ENCODE measurements at places on chromosomes 5 and 9.
A peak's percentile ranks its signal among the peaks of the same experiment; 100 is the strongest.

GRCh38 chr9:23662320-23662719 lies 163.7 kb downstream of the ELAVL2 start:
- no peak for DNase-seq
- no peak overlapping the region for H3K4me3 ChIP-seq
- no peaks in the 10 kb centered on the region for H3K4me1 ChIP-seq

DNA sequence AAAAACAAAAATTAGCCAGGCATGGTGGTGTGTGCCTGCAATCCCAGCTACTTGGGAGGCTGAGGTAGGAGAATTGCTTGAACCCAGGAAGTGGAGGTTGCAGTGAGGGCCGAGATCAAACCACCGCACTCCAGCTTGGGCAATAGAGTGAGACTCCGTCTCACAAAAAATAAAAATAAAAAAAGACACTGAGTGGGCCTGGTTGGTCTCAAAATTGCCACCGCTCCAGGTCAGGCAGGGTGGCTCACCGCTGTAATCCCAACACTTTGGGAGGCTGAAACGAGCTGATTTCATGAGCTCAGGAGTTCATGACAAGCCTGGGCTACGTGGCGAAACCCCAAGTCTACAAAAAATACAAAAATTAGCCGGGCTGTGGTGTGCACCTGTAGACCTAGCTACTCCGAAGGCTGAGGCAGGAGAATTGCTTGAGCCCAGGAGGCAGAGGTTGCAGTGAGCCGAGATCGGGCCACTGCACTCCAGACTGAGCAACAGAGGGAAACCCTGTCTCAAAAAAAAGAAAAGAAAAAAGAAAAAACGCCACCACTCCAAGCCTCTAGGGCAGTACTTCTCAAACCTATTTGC lies 1.8 kb downstream of the STK10 start:
- H3K36me3 ChIP-seq: no peaks in the 10 kb centered on the region
- H3K4me1 ChIP-seq: peaks cover 57% of the 10 kb centered on the region
- peak overlapping the region; percentile 99 for H3K4me3 ChIP-seq
- H3K27me3 ChIP-seq: no peaks in the 10 kb centered on the region

GRCh38 chr9:17795744-17796143 lies 216.9 kb downstream of the SH3GL2 start:
- DNase-seq: no peak
- no peak overlapping the region for H3K4me3 ChIP-seq
- no peaks in the 10 kb centered on the region for H3K27me3 ChIP-seq

GRCh38 chr5:62077387-62077786 lies 228.6 kb upstream of the KIF2A start:
- H3K27ac ChIP-seq: no peak overlapping the region
- no peaks in the 10 kb centered on the region for H3K27me3 ChIP-seq
- H3K36me3 ChIP-seq: no peaks in the 10 kb centered on the region
- no peak for DNase-seq

- no peak for DNase-seq
- H3K36me3 ChIP-seq: peaks cover 23% of the 10 kb centered on the region
- no peak overlapping the region for H3K27ac ChIP-seq
- no peaks in the 10 kb centered on the region for H3K27me3 ChIP-seq
- H3K4me3 ChIP-seq: peak overlapping the region; percentile 77
Measured at GRCh38 chr9:135908754-135909204, 1.4 kb upstream of the CAMSAP1 start.

- H3K27ac ChIP-seq: no peak overlapping the region
- no peak for DNase-seq
- no peaks in the 10 kb centered on the region for H3K36me3 ChIP-seq
- no peak overlapping the region for H3K4me3 ChIP-seq
- H3K27me3 ChIP-seq: no peaks in the 10 kb centered on the region
- no peaks in the 10 kb centered on the region for H3K4me1 ChIP-seq
Measured at GRCh38 chr5:153537207-153537606, 46.7 kb downstream of the GRIA1 start.

DNA sequence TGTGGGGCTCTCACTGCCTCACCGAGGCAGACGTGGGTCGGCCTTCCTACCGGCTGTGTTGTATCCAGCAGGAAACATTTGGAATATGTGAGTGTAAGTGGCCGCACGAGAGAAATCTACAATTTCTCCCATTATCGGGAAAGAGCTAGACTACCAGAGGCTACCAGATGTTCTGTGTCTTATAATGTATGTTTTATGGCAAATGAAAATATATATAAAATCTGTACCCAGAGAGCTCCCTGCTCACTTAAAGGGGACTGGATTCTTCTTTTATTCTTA lies 69.5 kb upstream of the PITX1 start:
- H3K36me3 ChIP-seq: no peaks in the 10 kb centered on the region

- no peak for DNase-seq
- H3K4me1 ChIP-seq: no peaks in the 10 kb centered on the region
- H3K36me3 ChIP-seq: peaks cover 5% of the 10 kb centered on the region
- H3K27me3 ChIP-seq: peaks cover 10% of the 10 kb centered on the region
Measured at GRCh38 chr5:380701-381309, 59.3 kb downstream of the AHRR start.

- H3K27me3 ChIP-seq: no peaks in the 10 kb centered on the region
- H3K4me3 ChIP-seq: no peak overlapping the region
- no peaks in the 10 kb centered on the region for H3K36me3 ChIP-seq
- H3K4me1 ChIP-seq: peaks cover 4% of the 10 kb centered on the region
- DNase-seq: peak; percentile 38
Measured at GRCh38 chr5:148957591-148958202, 105.2 kb downstream of the SH3TC2 start.

DNA sequence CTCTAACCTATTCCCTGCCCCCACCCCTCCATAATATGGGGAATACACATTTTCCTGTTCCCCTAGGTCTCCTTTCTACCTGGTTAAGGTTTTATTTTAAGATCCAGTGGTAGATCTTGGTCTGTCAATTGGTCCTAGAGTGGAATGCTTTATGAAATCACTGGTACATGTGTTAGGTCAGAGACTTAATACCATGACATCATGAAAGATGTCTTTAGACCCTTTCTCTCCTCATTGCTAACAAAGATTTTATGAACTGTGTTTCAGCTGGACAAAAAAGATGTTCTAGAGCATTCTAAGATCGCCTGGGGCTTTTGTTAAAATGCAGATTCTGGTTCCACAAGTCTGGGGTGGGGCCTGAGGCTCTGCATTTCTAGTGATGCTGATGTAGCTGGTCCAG lies 9.1 kb downstream of the GSN start:
- peaks cover 13% of the 10 kb centered on the region for H3K4me1 ChIP-seq
- no peak overlapping the region for H3K4me3 ChIP-seq
- no peaks in the 10 kb centered on the region for H3K36me3 ChIP-seq
- no peak for DNase-seq

DNA sequence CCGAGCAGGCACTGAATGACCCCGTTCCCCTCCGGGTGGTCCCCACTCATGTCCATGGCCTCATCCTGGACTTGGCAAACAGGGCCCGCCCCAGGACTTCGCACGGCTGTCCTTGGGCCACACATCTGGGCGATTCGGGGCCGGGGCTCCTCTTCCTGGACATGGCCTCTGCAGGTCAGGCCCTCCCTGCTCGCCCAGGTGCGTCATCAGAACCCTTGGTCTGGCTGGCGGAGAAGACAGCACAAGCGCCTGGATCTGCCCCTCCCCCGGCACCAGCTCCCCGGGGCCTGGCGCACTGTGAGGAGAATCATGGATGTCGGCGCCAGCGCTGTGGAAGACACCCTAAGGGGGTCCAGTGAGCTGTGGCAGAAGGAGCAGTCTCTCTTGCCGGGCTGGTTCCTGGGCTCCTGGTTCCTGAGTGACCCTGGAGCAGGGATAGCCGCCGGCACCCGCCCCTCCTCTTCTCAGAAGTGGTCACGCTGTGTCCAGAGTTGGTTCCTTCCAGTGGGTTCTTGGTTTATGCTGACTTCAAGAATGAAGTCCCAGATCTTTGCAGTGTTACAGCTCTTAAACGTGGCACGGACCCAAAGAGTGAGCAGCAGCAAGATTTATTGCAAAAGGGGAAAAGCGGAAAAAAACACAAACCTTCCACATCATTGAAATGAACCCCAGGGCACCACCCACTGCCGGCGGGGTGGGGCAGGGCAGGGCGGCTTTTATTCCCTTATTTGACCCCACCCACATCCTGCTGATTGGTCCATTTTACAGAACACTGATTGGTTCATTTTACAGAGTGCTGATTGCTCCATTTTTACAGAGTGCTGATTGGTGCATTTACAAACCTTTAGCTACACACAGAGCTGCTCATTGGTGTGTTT lies 25.9 kb upstream of the SLC12A7 start:
- DNase-seq: no peak
- H3K4me3 ChIP-seq: no peak overlapping the region
- peak overlapping the region; percentile 70 for H3K27ac ChIP-seq
- H3K27me3 ChIP-seq: peaks cover 7% of the 10 kb centered on the region

DNA sequence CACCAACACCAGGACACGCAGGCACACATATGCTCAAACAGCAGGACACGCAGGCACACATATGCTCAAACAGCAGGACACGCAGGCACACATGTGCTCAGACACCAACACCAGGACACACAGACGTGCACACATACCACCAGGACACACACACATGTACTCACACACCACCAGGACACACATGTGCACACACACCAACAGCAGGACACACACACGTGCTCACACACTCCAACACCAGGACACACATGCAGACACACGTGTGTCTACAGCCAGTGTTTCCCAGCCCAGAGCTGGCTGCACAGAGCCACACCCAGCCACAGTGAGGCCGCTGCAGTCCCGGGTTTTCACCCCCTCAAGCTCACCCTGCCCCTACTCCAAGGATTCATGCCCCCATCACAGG lies 25.0 kb upstream of the SLC12A7 start:
- peaks cover 29% of the 10 kb centered on the region for H3K4me1 ChIP-seq
- no peaks in the 10 kb centered on the region for H3K36me3 ChIP-seq
- no peak overlapping the region for H3K4me3 ChIP-seq

DNA sequence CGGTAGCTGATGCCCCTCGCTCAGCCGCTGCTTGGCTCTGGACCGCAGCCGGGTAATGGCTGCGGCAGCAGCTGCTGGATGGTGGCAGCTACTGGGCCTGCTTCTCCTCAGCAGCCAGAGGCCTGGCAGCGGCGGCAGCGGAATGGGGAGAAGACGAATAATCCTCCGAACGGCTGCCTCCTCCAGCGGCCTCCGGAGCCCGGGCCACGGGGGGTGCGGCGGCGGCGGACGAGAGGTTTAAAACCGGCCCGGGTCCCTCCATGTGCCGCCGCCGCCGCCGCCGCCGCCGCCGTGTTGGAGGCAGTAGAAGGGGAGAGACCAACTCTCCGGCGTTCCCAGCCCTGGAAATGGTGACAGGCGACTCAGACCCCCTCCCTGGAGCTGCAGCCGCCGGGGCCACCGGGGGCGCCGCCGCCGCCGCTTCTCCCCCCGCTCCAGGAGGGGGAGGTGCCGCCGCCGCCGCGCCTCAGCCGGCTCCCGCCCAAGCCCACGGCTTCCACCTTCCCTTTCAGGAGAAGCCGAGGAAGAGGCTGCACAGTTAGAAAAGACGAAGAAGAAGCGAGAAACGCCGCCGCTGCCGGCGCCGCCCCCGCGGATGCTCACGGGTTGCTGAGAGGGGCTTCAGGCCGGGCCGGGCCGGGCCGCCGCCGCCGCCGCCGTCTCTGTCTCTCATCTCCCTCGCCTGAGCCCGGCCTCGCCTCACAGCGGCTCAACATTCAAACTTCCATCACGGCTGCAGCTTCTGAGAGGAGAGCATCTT lies 118.4 kb upstream of the PRSS3 start:
- H3K27ac ChIP-seq: no peak overlapping the region
- H3K4me1 ChIP-seq: peaks cover 8% of the 10 kb centered on the region
- peak; percentile 10 for DNase-seq
- H3K36me3 ChIP-seq: peaks cover 8% of the 10 kb centered on the region
- peaks cover 59% of the 10 kb centered on the region for H3K27me3 ChIP-seq

GRCh38 chr5:128258372-128258771 lies 174.8 kb downstream of the SLC12A2 start:
- no peak overlapping the region for H3K27ac ChIP-seq
- no peak for DNase-seq
- H3K4me3 ChIP-seq: no peak overlapping the region
- no peaks in the 10 kb centered on the region for H3K27me3 ChIP-seq
- H3K36me3 ChIP-seq: no peaks in the 10 kb centered on the region

GRCh38 chr5:111447822-111448221 lies 64.5 kb downstream of the STARD4 start:
- H3K4me1 ChIP-seq: no peaks in the 10 kb centered on the region
- H3K4me3 ChIP-seq: no peak overlapping the region
- DNase-seq: no peak
- no peaks in the 10 kb centered on the region for H3K27me3 ChIP-seq

- no peak for DNase-seq
- no peak overlapping the region for H3K4me3 ChIP-seq
- peaks cover 10% of the 10 kb centered on the region for H3K4me1 ChIP-seq
- H3K36me3 ChIP-seq: no peaks in the 10 kb centered on the region
Measured at GRCh38 chr9:20559231-20559890, 62.9 kb downstream of the MLLT3 start.

DNA sequence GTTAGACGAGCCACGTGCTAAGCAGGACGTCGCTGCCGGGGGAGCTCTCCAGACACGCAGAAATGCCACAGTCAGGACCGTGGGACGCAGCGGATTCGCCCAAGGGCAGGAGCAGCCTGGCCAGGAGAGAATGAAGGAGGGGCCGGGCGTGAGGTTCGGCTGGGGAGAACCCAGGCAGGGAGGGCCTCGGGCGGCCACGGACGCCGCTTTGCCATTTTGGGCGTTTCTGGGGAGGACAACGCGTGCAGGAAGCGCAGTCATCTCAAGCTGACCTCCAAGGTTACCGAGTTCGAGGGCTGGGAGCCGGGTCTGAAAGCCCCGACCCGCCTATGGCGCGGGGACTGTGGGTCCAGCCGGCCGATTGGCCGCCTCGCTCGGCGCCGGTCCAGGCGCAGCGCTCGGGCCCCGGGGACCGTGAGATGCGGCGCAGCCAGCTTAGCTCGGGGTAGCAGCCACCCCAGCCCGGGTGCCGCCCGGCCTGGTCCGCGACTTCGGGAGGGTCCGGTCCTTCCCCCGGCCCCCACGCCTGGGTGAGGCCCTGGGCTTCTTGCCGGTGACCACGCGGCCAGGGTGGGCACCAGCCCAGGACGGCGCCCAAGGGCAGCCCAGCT lies 760 bp upstream of the MAN1B1 start:
- peak overlapping the region; percentile 96 for H3K27ac ChIP-seq
- H3K27me3 ChIP-seq: no peaks in the 10 kb centered on the region
- H3K4me3 ChIP-seq: peak overlapping the region; percentile 94
- no peak for DNase-seq

DNA sequence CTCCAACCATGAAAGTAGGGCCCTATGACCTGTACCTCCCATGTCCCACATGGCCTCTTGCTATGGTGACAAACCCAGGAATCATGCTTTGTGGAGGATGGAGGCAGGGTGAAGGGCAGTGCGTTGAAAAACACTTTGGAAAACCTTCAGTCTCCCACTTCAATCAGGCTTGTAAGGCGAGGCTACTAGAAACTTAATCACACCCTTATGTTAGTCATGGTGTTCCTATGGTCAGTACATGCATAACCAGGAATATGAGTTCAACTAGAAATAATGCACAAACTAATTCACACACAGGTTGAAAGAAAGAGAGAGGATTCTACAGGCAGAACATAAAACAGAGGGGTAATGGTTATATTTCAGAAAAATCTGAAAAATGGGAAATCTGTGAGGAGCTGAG lies 601.1 kb downstream of the KCTD16 start:
- no peaks in the 10 kb centered on the region for H3K36me3 ChIP-seq
- H3K4me3 ChIP-seq: no peak overlapping the region
- H3K27me3 ChIP-seq: no peaks in the 10 kb centered on the region

GRCh38 chr5:6737043-6737941 lies 24.1 kb downstream of the TENT4A start:
- H3K36me3 ChIP-seq: peaks cover 12% of the 10 kb centered on the region
- H3K4me1 ChIP-seq: peaks cover 36% of the 10 kb centered on the region
- no peaks in the 10 kb centered on the region for H3K27me3 ChIP-seq

GRCh38 chr5:113202746-113203716 lies 226.4 kb downstream of the DCP2 start:
- H3K4me3 ChIP-seq: no peak overlapping the region
- no peak for DNase-seq
- no peaks in the 10 kb centered on the region for H3K36me3 ChIP-seq
